ENCODE measurements at places on chromosomes 16 and 17.
A peak's percentile ranks its signal among the peaks of the same experiment; 100 is the strongest.

DNA sequence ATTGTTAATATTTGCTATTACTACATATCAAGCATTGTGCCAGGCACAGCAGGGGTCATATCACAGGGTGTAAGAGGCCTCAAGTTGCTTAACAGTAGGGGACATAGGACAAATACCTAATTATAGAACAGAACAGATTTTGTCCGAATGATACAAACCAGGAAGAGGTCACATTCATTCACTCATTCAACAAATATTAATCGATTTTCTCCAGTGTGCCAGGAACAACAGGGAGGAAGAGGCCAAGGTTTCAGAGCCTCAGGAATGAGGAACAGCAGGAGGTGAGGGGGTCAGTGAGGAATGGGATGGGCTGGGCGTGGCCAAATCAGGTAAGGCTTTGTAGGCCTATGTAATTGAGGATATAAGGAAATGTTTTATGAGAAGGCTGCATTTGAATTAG is 11.2 kb upstream of the CHST4 start:
- DNase-seq: no peak

GRCh38 chr17:6523330-6523729 is 33.0 kb downstream of the PITPNM3 start:
- peak; percentile 69 for DNase-seq

GRCh38 chr17:65553009-65553645 is 8.3 kb downstream of the AXIN2 start:
- DNase-seq: peak; percentile 51

DNA sequence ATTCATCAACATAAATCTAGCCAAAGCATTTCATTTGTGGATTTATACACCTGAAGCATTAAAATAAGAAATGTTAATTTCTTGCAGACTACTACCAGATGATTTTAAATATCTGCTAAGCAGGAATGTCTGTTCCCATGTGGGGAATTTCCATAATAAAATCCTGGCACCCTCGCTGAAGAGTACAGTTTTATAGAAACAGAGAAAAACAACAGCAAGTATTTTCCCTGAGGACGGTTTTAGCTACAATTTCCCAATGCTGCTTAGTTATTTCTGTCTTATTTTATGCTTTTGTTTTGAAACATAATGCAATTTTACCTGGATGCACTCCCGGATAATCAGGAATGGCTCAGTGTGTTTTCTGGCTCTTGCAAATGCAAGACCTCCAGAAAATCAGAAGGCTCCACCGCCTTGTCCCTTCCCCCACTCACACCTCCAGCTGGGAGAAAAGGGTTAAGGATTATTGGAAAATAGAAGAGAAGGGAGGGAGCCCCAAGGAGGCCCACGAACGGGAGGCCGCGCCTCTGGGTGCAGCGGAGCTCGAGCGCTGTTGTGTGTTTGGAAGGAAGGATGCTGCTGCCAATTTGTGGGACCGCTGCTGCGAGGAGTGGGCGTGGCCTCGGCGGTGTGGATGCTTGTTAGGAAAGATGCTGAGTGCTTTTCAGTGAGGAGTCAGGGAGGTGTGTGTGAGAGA is at the start of gene CNTNAP4:
Gene CNTNAP4, plus strand, starts transcription at position 657 of the 694 bp plus-strand sequence. CDS start 262 bp downstream, outside the sequence.
- no peak for DNase-seq

- no peak for DNase-seq
Observed at GRCh38 chr16:9817586-9817985, 364.6 kb downstream of the GRIN2A start.

DNA sequence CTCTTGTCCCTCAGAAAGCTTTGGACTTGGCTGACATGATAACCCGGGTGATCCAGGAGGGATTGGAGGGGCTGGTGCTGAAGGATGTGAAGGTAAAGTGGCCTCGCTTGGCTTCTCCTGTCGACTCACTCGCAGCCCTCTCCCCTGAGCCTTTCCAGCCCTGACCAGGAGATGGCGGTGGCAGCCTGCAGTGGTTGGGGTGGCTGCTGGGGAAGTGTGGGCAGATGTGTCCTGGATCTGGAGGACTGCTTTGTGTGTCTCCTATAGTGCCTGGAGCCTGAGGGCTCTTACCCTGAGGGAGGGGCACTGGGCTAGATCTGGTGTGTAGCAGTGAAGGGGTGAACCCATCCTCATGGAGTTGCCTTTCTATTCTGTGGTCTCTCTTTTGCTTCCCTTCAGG is 17.9 kb downstream of the LIG3 start:
- peak; percentile 44 for DNase-seq

DNA sequence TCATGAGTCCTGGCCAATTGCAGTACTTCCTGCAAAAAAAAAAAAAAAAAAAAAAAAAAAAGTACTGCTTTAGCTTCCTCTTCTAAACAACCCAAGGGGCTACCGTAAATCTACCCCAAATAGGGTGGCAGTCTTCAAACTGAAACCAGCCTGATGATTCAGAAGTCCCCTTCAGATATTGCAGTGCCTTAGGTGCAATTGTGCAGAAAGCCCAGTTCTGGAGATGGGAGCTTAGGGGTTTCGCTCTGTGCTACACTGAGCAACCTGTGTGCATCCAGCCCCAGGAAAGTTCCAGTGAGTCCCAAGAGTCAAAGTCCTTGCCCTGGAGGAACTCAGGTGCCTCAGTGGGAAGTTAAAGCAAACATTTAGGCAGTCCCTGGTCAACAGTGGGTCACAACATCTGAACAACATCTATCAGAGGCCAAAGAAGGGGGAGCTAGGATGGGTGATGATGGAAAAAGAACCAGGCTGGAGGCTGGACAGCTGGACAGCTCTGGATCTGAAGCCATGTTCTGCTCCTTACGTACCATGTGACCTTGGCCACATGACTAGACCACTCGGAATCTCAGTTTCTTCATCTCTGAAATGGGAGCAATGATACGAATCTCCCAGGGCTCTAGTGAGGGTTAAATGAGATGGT is 6.7 kb upstream of the CIITA start:
- DNase-seq: no peak

- DNase-seq: no peak
Observed at GRCh38 chr17:28675980-28676379, 14.0 kb downstream of the SUPT6H start.

DNA sequence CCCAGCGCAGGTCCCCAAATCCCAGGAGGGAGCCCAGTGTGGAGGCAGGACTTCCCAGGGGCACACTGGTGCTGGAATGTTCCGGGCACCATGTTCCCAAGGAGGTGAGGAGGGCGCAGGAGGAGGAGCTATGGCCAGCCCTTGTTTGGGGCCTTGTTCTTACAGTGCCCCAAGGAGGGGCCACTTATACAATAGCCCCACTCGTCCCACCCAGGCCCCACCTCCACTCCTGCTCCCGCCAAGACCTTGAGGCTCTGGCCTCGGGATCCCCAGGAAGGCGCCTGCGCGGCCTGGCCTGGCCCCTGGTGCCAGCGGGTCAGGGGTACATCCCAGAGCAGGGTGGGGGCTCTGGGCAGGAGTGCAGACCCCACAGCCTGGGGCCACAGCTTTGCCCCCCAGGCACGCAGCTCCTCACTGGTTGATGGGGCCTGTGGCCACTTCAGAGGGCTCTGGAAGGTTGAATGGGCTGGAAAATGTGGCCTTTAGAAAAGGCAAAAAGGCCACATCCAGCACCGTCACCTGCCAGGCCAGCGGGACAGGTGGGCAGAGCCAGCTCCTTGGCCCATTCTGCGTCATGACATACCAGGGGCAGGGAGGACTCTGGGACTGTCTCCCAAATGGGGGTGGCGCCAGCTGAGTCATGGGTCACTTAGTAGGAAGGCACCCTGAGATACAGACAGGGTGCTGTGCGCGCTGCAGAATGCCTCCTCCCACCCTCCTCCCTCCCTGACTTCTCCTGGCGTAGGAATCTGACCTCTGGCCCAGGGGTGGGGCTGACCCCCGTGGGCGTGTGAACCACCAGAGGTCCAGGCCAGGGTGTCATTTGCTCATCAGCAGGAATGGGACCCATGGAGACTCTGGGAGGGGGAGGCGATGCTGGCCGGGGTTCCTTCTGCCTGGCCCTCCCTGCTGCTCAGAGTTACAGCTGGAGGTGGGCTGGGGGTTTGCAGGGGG is 32.3 kb upstream of the PVALEF start:
- DNase-seq: no peak

- no peak for DNase-seq
Observed at GRCh38 chr17:82775001-82775823, 23.3 kb downstream of the TBCD start.

DNA sequence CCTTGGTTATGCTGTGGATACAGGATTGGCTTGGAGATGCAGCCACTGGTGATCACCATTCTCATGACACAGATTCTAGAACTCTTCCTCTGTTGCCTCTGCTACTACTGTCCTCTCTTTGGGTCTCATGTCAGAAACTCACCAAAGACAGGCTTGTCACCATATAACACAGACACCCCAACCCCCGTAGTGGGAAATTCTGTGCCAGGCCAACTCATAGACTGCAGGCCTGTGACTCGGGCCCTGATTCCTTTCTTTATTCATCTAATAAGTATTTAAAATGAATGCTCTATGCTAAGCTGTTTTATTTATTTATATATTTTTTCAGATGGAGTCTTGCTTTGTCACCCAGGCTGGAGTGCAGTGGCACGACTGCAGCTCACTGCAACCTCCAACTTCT is 9.5 kb downstream of the CYB5D2 start:
- DNase-seq: peak; percentile 5

- no peak for DNase-seq
Observed at GRCh38 chr17:5580367-5580766, 3.9 kb downstream of the NLRP1 start.

GRCh38 chr16:19691161-19691711 is 26.8 kb downstream of the KNOP1 start:
- DNase-seq: no peak

GRCh38 chr17:8393470-8394231 is 4.0 kb downstream of the RNF222 start:
- DNase-seq: peak; percentile 28

DNA sequence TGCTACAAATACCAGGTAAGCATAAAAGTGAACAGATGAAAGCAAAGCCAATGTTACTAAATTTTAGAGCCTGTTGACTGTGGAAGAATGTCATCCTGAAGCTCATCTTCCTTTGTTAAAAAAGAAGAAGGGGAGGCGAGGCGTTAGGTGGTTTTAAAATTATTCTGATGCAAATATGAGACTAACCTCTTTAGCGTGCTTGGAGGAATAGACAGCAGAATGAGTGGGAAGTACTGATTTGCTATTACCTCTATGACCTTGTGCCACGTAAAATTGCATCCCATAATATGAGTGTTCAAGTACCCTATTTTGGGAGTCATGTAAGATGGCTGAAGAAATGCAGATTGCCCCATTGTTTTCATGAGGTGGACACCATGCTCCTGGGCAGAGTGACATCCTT is 95.7 kb downstream of the ELAC2 start:
- no peak for DNase-seq

DNA sequence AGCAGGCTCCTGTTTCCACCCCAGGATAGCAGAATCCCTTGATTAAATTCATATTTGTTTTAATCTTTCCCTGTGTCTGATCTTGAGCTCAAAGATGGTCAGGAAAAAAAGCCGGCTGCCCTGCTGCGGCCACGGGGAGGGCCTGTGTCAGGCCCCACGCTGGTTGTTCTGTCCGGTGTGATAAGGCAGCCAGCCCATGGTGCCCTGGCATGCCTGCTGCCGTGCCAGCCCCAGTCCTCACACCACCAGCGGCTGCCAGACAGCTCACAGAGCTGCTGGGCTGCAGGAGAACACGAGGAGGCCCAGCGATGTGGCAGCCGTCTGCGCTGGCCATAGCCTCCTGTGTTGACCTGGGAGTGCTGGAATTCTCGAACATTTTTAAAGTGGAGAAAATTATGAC is 34.7 kb upstream of the BRD7 start:
- no peak for DNase-seq

DNA sequence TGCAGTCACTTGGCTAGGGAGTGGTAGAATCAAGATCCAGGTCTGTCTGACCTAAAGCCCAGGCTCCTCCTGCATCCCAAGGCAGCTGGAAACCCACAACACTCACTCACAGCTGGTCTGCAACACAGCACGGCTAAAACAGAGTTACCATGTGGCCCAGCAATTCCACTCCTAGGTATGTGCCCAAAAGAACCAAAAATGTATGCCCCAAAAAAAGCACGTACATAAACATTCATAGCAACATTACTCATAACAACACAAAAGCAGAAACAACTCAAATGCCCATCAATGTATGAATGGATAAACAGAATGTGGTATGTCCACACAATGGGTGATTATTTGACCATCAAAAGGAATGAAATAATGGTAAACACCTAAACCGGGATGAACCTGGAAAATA is 8.9 kb downstream of the TVP23A start:
- DNase-seq: no peak

DNA sequence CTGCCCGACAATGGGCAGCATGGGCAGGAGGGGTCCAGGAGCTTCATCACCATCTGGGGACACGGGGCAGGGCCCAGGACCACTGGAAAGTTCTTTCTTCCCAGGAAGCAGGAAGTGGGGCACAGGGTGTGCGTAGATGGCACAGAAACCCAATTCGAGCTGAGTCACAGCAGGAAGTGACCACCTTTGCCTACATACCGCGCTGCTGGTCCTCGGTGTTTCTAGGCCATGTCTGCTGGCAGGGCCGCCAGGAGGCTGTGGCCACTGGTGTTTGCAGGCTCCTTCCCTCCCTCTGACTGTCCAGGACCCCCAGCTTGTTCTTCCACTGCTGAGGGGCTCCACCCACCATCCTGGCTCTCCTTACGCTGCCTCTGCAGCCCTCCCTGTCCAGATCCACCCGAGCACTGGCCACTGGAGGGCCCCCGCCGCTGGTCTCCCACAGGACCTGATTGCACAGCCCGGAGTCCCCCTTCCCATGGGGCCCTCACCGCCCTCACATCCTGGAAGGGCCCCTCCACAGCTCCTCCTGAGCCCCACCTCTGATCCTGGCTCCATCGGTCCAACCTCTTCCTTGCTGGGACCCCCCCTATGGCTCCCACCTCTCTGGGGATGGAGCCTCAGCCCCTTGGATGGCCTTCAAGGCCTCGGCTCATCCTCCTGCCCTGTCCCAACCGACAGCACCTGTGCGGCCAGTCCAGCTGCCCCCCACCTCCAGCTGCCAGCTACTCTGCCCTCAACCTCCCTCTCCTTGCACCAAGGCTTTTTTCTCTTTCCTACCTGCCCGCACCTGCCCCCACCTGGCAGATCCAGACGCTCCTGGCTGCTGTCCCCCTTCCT is 14.5 kb upstream of the RASD1 start:
- no peak for DNase-seq

GRCh38 chr16:17027488-17028129 is 443.2 kb downstream of the XYLT1 start:
- no peak for DNase-seq

- peak; percentile 73 for DNase-seq
Observed at GRCh38 chr16:31476303-31477219, 4.6 kb downstream of the TGFB1I1 start.

- DNase-seq: no peak
Observed at GRCh38 chr17:17788967-17789366, 47.8 kb downstream of the SREBF1 start.
